Stimulated activated CD8-positive, alpha-beta memory T cell treated with anti-CD3 and anti-CD28 coated beads, Interleukin-15, amount 100 ng/mL, for 1 hour (primary cell): ENCODE measurements at places on chromosomes 4 and X.

DNA sequence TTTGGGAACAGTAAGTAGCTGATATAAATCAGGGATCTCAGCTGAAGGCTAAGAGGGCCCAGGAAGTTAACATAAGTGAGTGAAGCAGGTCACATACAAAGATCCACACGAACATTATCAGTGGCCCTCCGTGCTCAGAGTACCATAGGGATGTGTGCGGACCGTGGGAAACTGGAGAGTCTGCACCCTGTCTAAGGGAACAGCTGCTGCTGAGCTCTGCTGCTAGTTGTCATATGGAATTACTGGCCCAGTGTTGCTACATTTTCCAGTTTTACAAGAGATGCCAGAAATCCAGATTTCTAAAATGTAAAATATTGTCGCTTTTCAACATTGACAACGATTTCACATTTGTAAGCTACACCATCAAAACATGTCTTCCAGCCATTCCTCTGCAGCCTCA is 90.5 kb downstream of the RTL5 start:
- no peak for DNase-seq

- no peak for DNase-seq
These were observed 21.8 kb downstream of the FHL1 start for GRCh38 chrX:136168929-136169735.

DNA sequence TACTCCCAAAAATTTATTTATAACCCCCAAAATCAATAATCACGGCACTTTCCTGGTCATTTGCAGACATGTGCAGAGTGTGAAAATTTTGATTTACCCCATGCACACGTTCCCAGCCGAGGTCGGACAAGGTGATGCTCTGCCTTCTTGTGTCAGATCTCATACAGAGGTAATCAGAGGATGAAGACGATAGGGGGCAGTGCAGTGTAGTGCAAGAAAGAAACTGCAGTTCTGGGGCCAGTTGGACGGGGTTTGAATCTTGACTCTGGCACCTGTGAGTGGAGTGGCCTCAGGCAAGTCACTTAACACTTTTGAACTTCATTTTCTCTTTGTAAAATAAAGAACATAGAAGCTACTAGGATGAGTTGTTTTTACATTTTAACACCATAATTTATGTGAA is 88.4 kb downstream of the FRMPD3 start:
- DNase-seq, result no peak

- no peak for DNase-seq
These were observed 475.6 kb upstream of the FTHL17 start for GRCh38 chrX:31547416-31547815.

DNA sequence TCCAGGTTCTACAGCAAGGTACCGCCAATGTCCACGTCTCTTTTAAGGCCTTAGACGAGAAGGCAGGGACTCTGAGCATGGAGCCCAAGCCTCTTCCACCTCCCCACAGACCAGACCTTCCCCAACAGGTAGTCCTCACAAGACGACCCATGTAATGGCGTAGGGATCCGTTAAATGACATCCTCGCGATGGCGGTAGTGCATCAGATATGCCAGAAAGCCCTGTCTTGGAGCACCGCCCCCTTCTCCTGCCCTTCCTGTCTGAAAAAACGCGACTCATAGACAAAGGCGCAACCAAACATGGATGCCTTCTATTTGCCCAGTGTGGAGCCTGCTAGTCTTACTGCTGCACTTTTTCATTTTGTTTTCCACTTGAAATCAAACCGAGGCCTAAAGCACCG is 185.4 kb downstream of the OR13H1 start:
- DNase-seq, result no peak

DNA sequence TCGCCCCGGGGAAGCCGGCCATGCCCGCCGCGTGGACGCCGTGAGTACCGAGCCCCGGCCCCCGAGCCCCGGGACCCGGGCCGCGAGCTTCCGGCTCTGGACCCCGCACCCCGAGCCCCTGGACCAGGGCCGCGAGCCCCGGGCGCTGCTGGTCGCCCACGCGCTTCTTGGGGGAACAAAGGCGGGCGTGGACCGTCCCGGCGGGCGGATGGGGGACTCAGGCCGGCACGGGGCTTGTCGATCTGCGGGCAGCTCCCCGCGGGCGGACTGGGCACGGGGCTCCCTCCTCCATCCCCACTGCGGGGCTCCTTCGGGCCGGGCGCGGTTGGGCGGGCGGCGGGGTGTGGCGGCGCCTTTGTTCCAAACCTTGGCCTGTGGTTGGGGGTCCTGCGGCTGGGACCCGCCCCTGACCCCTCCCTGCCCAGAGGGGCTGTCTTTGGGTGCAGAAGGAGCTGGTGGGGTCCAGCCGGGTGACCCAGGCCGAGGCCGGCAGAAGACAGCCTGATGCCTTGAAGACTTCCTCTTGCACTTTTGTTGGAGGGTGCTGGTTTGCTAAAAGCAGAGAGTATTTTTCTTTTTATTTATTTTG is 25.2 kb upstream of the ADD1 start:
- DNase-seq, result no peak

DNA sequence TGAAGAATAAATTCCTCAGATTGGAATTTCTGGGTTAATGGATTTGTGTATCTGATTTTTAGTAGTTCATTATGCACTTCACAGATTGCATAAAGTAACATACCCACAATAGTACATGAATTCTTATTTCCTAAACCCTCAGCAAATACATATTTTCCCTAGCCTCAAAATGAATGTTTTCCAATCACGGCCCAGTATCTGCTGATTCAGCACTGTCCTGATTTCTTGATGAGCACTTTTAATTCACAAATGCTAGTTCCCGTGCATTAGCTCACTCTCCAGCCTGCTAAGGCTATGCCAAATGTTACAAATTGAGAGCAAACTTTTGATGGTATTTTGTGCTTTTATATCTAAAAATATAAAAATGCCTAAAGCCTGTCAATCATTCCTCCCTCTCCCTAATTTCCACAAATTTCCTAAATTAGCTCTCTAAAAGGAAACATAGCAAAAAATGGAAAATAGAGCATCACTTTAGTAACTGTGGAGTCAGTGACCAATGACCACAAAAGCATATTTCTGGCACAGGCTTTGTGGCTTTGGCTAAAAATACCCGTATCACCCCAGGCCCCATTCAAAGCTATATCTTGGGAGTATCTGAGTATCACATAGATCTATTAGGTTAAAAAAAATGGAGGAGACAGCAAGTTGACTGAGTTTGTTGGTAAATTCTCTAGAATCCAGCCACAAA is 75.5 kb downstream of the NAF1 start:
- no peak for DNase-seq

DNA sequence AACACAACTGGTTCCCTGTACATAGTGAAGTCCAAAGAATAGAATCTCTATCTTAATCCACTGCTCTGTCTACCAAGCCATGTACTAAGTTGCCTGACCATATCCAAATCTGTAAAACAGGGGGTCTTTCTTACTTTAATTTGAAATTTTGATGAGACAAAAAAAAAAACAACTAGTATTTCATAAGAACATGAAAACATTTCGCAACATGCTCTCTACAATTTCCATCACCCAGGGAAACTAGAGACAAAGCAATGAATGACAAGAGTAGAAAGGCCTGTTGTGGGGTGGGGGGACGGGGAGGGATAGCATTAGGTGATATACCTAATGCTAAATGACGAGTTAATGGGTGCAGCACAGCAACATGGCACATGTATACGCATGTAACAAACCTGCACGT is 279.9 kb downstream of the PPP3CA start:
- no peak for DNase-seq

- DNase-seq, result no peak
These were observed 400.9 kb upstream of the FGF13 start for GRCh38 chrX:139112432-139112831.

DNA sequence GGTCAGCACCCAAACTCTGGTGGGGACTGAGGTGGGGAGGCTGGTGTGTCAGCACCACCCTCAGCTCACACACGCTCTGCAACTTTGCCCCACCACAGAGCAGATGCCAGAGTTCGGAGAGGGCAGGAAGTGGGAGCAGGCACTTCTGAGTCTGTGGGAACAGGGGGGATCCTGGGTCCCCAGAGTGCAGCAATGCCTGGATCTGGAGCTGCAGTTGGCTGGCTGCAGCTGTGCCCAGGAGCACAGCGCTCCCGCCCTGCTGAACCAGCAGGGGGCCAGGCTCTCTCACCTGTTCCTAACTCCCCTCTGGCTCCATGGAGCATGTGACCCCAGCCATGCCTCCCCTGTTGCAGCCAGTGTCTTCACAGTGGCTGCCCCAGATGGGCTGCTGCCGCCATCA is 252.4 kb downstream of the SPOCK3 start:
- DNase-seq, result no peak

DNA sequence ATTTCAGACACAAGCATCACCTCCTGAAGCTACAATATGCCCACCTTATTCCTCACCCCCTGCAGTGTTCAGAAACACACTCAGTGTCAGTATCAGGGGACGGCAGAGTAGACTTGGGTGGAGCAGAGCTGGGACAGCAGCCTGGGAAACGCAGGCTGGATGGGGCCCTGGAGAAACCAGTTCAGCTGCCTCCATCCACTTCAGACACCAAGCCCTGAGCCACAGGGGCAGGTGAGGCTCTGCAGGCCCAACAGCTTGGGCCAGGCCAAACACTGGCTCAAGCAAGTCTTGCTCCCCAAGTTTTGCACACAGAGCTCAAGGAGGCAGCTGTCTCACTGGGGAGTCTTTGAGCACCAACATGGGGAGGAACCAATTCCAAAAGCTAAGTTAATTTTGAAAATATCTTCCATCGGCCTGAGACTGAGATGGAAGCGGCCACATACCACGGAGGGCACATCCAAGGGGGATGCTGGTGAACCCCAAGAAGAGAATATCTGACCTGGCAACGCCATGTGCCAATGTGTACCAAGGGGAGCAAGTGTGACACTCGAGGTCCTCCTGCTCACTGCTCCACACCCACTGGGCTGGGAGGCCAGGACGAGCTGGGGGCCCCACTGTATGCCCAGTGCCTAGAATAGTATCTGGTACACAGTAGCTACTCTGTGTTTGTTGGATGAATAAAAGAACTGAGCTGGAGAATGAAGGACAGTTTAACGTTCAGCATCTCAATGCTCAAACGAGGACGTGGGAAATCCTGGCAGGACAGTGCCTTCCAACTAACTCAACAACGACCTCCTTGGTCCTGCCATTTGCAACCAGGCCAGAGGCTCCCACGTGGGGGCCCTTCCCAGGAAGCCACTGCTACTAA is 45.6 kb downstream of the PPP2R2C start:
- DNase-seq, result no peak

GRCh38 chr4:185730387-185730786 is 81.6 kb downstream of the SORBS2 start:
- DNase-seq, result no peak
